Natural killer cell (primary cell): ENCODE measurements at places on chromosomes 1 and 21. TPM values are rescaled to one million over a fixed set of nuclear protein-coding genes. Genes with fewer than 3 reads are reported as not detected.

SLC30A7 gene
- total RNA-seq = 36.2 TPM

ZBTB18 gene
- 12.6 TPM for total RNA-seq

KRTAP12-4 gene
- total RNA-seq = not detected

PDZK1 gene
- total RNA-seq = 2.9 TPM

RNU1-4 gene
- 2,937 TPM for total RNA-seq

TMEM269 gene
- total RNA-seq = 1.4 TPM

KCNJ6 gene
- not detected for total RNA-seq

DNAI4 gene
- 4.3 TPM for total RNA-seq

IRF6 gene
- total RNA-seq = 2.5 TPM
